ENCODE measurements at places on chromosomes 11 and 22.
A peak's percentile ranks its signal among the peaks of the same experiment; 100 is the strongest.

- DNase-seq, result no peak
Observed at GRCh38 chr11:92885600-92885999, 83.9 kb upstream of the MTNR1B start.

DNA sequence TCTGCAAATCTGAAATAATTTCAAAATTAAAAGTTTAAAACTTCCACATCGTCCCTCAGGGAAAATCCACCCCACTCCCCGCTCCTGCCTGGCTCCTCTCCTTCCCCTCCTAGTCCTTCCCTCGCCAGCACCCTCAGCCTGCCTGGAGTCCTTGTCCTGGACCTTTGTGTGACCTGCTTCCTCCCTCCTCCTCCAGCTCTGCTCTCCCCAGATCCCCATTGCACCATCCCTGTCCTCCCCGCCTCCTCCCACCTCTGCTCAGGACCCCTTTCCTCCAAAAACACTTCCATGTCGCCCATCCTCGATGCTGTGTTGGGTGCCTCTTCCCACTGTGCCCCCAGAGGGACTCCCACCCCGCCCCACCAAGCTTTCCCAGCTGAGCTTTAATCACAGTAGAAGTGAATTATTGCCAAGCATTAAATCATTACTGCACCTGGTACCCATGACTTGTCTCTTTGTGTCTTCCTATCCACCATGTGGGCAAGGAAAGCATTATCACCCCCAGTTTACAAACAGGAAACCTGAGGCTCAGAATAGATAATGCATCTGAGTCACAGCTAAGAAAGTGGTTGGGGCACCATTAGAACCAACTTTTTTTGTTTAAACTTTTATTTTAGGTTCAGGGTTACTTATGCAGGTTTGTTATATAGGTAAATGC, 2.4 kb upstream of the ZP1 start:
- no peak for DNase-seq

DNA sequence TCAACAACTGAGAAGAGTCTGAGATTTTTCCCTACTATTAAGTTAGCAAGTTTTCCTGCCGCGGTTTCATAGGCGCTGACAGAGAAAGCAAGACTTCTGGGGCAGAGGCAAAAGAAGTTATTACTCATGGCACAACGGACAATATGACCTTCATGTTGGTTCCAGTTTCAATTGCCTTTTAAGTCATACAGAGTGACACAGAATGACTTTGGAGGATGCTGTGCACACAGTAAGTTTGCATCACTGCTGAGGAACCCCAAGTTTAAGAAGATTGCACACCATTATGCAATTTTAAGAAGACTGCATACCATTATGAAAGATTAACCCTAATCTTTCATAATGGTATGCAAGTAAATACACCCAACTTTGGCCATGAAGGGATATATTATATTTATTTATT, 626.5 kb upstream of the CHORDC1 start:
- DNase-seq, result no peak

DNA sequence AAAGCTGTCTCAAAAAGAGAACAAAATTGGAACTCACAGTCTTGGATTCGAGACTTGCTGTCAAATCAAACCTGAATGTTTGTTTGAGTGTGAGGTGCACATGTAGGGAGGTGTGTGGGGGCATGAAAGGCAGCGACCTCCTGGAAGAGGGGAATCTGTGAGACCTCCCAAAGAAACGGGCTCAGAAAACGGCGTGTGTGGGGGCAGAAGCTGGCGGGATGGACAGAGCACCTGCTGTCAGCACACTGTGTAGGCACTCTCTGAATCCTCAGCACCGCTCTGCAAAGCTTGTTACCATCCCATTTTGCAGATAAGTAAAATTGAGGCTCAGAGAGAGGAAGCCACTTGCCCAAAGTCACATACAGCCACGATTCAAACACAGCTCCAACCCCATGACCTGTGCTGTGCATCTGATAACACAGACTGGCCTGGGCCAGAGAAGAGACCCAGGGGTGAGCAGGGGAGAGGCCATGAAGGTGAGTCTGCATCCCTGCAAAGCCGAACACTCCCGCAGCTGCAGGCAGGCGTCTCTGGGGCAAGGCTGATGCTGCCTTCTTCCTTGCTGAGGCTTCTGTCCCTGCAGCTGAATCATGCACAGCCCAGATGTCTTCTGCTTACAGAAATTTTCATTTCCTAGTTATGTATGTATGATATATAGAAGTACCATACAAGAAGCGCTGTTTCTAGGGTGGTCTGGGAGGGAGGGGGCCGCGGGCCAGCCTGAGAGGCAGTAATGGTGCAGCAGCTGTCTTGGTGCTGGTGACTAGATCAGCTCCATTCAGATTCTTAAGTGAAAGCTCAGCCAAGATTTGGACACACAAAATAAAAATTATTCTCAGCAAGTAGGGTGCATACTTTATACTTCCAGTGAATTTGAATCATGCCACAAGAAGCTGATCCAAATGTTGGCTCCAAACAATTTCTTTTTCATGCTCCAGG, 67.3 kb upstream of the SHISAL1 start:
- DNase-seq, result no peak

DNA sequence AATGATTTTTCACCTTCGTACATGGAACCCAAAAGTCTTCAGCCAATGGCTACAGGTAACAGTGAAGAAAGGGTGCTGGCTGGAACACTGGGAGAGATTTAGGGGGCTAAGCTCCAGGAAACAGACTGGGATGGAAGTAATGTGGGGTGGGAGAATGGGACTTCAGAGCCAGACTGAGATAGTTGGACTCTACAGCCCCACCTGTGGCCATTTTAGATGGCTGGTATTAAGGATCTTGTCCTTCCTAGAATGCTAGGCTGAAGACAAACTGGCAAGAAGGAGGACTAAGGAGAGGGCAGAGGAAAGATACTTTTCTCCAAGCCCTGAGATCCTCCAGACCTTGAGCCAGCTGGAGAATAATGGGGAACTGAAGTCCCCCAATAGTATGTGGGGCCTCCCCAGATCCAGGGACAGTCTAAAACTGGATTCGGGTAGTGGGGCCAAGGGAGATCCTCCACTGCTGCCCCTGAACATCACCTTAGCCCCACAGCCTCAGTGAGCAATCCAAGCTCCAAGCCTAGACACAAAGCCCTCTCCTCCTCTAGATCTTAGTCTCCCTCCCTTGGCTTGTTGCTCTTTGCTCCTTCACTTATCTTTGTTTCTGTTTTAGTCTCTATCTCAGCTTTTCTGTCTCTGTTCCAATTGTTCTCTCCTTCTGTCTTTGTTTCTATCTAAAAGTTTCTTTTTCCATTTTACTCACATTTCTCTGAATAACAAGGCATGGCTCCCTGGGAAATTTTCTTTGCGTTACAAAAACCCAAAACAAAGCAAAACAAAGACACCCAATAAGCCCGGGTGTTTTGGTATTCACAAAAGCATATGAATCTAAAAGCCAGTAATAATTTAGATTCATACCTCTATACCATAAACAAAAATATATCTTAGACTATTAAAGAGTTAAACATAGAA, 16.2 kb upstream of the RRAS2 start:
- no peak for DNase-seq

- no peak for DNase-seq
Observed at GRCh38 chr22:29388759-29389090, 355 bp upstream of the AP1B1 start.

GRCh38 chr11:81979448-81979847, 754.2 kb downstream of the FAM181B start:
- no peak for DNase-seq

DNA sequence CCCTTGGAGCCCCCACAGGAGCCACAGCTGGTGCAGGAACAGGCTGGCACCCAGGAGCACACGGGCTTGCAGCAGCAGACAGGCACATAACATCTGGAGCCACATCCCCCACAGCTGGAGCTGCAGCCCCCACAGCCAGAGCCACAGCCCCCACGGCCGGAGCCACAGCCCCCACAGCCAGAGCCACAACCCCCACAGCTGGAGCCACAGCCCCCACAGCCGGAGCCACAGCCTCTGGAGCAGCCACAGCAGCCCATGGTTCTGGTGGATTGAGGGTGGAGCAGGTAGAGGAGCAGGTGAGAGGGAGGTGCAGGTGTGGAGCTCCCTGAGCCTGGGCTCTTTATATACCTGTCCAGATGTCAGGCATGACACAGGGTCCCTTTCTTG, at the start of gene KRTAP5-2:
TSS of gene KRTAP5-2 (minus strand) at position 301 of the 387 bp plus-strand sequence. CDS start at position 257, 44 bp downstream.
- DNase-seq, result no peak

- no peak for DNase-seq
Observed at GRCh38 chr11:32219320-32219719, 128.4 kb downstream of the RCN1 start.

- no peak for DNase-seq
Observed at GRCh38 chr22:22811016-22812009, 76.3 kb upstream of the IGLL5 start.

- no peak for DNase-seq
Observed at GRCh38 chr22:41597635-41597953, 8.0 kb upstream of the PMM1 start.

DNA sequence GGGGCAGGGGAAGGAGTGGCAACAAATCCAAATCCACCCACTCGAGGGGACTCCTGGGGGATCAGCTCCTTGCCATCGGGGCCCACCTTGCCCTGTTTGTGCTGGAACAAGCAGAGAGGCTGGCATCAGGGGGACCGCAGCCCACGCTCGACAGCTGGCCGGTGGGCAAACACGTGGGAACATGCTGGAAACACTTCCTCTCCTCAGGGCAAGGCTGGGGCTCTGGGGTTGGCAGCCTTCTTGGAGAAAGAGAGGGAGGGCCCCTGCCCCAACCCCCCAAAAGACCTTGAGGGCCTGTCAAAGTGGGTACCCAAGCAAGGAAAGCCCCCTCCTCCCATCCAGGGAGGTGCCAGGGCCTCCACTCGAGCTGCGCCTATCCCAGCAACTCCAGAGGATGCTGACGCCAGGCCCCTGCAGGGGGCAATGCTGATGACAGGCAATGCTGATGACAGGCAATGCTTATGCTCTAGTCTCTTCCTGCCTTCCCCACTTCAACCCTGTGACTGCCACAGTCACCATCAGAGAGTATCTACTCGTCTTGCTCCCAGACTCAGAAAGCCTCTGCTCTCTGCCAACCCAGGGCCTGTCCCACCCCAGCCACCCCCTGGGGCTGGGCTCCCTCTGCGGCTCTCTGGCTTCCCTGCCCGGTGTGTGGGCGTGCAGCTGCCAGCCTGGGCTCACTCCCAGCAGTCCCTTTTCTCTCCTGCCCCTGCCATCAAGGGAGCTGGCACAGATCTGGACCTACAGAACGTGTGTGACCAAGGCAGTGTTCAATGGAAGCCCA, 6.0 kb downstream of the ESS2 start:
- no peak for DNase-seq

GRCh38 chr11:87359401-87359800, 321.7 kb downstream of the TMEM135 start:
- DNase-seq, result no peak

DNA sequence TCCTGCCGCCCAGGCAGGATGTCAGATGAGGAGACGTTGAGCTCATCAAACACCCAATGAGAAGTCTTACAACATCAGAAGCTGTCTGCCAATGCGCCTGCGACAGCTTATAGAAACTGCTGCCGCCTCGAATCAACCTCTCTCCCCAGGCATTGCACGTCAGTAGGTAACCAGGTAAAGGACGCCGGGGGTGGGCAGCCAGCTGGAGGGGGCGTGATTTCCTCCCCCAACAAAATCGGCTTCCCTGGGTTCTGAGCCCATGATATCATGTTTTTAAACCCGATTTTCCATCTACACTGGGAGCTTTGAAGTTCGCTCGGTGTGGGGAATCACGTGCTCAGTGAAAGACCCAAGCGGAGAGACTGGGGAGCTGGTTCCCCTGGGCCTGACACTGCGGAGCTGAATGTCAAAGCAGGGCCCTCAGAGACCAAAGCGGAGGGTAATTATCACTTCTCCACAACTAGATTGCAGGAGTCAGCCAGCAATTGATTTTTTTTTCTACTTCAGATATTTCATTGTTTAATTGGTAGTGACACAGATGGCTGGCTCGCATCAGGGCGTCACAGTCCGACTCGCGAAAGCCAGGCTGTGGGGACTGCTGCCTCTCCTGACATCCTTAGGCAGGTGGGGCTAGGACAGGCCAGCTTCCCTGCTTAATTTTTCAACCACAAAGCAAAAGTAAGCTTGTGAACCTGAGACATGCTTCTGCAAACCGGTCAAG, 15.4 kb downstream of the FAM83F start:
- DNase-seq, result no peak

GRCh38 chr22:42519525-42520401, at the start of gene RRP7A:
RRP7A (minus strand) TSS chr22:42519796; CDS start chr22:42519786, 10 bp downstream.
- peak; percentile 76 for DNase-seq

- DNase-seq, result no peak
Observed at GRCh38 chr22:45240104-45240809, 437 bp downstream of the KIAA0930 start.

GRCh38 chr11:86463955-86464354, 89.3 kb downstream of the CCDC81 start:
- no peak for DNase-seq

DNA sequence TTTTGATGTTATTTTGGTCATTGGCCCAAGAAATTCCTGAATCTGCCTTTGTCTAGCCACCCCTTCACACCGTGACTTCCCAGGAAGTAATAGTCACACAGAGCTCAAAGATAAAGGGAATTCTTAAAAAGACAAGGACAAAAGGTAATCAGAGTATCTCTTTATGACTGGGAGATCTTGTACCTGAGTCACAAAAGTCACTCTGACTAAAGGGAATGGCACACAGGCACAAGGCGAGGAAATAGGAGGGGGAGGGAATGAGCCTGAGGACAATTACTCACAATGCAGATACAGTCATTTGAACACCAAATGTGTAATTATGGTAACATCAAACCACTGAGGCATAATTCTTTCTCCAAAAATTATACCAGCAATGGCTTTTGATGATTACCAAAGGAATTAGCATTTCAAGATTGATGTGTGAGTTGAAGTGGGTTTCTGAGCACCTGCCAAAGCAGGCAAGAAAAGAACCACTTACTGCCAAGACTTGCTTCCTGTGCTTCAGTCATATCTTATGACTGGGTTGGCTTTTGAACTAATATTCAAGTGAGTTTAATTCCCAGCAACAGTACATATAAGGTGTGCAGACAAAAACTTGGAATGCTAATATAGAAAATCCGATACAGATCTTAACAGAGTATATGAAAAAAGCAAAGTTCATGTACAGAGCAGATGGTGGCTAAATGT, 856.4 kb downstream of the LRRC4C start:
- no peak for DNase-seq

DNA sequence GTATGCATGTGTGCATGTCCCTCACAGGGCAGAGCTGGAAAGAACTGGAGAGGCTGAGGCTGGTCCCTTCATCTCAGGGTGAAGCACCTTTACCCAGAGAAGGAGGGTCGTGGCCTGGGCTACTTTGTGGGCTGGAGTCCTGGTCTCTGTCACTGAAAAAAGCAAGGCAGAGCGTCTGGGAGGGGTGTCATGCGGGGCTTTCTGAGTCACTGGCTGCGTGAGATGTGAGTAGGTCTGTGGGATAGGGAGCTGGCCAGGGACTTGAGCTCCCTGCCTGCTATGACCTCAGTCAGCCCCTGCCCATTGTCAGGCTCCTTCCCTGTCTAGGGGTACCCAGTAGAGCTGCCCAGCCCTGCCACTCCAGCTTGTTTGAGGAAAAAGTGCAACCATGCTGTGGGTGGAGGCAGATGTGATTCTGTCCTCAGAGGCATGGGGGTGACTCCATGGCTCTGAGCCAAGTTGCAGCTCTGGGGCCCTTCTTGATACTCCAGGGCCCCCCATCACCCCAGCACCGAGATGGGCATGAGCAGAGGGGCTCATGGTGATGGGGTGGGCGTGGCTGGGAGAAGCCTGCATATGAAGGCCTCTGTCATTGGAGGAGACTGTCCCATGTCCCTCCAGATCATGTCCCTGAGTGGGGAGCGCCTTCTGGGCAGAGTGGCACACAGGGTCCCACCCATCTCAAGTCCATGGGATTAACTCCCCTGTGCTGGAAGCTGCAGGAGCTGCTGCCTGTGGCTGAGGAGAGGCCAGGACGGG, 27.8 kb downstream of the KCNQ1 start:
- DNase-seq, result no peak

- DNase-seq, result no peak
Observed at GRCh38 chr11:19392321-19392720, 151.6 kb upstream of the E2F8 start.

- no peak for DNase-seq
Observed at GRCh38 chr22:33461698-33462434, 403.7 kb upstream of the SYN3 start.
